Tibial nerve (tissue), 4 donors: ENCODE measurements at places on chromosomes 12 and 14.
A peak's percentile ranks its signal among the peaks of the same experiment; 100 is the strongest.

DNA sequence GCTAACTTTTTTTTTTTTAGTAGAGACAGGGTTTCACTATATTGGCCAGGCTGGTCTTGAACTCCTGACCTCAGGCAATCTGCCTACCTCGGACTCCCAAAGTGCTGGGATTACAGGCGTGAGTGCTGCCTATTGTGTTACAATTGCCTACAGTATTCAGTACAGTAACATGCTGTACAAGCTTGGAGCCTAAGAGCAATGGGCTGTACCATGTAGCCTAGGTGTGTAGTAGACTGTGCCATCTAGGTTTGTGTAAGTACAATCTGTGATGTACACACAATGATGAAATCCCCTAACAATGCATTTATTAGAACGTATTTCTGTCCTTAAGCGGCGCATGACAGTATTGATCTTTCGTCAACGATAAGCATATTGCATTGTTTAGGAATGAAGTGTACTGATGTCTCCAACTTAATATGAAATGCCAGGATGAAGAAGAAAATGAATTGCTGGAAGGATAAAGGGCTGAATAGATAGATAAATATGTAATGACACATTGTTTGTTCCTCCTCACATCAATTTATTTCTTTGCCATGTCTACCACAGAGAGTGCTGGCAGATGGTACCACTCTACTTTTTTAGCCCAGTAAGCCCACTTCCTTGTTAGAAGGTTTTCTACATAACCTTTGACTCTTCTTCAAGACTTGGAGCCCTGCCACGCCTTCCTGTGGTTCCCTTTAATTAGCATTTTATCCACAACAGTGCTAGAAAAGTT is 467.5 kb downstream of the VRK1 start:
- DNase-seq, result no peak

DNA sequence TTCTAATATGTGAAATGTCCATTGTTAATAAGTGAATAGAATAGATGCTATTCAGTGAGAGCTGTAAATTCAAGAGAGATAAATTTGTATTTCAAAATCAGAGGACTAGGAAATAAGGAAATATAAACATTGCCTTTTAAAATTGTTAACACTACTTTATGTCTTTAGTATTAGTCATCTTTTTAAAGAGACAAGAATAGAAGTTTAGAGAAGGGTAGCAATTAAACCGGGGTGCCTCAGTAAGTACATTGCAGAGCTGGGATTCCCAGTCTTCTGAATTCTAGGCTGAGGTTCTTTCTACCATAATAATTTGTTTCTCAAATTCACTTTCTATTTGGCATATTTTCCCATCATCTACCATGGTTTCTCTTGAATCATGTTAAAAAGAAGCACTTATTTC is 498.6 kb downstream of the SLC16A7 start:
- DNase-seq, result no peak

DNA sequence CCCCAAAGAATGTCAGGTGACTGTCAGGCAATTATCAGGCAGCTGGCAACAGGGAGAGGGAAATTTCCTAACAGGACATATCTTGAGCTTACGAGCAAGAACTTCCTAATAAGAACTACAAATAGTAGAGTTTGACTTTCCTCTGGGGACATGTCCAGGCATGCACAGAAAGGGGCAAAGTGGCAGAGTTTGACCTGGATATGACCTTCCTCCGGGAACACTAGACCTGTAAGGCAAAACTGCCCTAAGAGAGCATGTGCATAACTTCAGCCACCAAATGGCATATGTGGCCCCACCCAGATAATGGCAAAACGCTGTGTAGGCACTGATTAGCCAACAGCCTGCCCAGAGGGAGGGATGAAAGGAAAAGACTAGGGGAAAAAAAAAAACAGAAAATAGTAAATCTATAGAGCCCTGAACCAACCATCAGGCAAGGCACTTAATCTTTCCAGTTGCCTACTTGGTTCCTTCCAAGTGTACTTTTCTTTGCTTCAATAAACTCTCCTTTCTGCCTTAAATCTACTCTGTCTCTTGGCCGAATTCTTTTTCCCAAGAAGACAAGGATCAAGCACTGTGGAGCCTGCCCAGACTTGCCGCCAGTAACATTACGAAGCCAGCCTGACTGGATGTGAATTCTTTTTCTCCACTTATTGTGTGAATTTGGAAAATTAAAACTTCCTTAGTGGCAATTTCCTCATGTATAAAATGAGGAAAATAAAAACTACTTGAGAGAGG is 164.1 kb downstream of the SPTSSA start:
- no peak for DNase-seq

DNA sequence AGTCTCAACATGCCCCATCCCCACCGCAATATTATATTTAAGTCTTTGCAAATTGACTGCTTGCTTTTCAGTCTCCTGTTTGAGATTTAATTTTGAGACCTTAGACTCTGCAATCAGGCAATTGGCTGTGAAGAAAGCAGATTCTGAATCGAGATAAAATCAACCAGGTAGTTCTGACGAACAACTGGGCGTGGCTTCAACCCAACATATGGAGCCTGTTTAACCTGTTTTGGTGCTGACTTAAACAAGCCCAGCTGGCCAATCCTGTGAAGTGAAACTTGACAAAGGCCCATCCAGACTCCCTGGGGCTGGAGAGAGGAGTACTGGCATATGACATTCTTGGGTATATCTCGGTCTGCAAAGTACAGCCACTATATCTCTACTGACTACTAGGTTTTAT is 9.8 kb upstream of the CIPC start:
- DNase-seq, result no peak

- no peak for DNase-seq
Measured at GRCh38 chr14:75452324-75452723, 24.5 kb downstream of the JDP2 start.

DNA sequence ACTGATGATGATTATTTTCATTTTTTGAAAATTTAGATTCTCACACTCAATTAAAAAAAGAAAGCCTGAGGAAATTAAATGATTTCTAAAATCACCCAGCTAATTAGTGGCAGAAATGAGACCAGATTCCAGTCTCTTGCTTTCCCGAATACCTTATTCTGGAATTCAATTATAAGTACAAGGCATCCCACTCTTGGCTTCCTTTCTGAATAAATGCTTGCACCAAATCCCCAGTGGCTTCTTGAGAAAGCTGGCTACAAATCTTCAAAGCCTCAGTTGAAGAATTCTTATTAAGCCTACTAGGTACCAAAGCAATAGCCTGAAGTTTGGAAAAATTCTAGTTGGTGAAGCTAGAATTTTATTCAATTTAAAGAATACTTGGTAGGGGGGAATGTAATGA is 476.6 kb downstream of the DIO2 start:
- no peak for DNase-seq

DNA sequence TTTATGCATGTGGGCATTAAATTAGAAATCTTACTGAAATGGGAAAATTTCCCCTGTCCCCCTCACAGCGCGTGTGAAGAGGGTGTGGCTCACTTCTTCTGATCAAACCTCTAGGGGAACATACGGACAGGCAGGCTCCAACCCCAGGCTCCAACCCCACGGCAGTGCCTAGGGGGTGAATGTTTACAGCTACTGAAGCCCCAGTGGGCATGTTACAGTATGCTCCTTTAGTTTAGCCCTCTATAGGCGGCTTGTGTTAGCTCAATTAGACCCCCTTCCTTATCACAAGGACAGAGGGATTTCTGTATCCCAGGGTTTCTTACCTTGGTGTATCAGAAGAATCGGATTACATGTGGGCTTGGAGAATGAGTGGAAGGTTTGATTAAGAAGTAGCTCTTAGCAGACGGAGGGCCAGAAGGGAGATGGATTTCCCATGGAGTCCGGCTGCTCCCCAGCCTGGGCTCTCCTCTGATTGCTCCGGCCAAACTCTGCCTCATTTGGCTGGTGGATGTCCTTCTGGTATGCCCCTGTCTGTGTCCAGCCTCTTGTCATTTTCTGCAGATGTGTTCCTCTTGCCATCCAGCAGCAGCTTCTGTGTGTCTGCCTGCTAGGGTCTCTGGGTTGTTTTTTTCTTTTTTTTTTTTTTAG is 223.7 kb downstream of the TMTC2 start:
- DNase-seq, result no peak

GRCh38 chr14:91714805-91715204 is 17.1 kb downstream of the CATSPERB start:
- DNase-seq, result no peak

GRCh38 chr12:14314801-14315200 is 50.7 kb upstream of the ATF7IP start:
- peak; percentile 5 for DNase-seq

- no peak for DNase-seq
Measured at GRCh38 chr14:91681118-91681517, 50.8 kb downstream of the CATSPERB start.

- no peak for DNase-seq
Measured at GRCh38 chr12:108602209-108602705, 4.4 kb upstream of the TMEM119 start.

DNA sequence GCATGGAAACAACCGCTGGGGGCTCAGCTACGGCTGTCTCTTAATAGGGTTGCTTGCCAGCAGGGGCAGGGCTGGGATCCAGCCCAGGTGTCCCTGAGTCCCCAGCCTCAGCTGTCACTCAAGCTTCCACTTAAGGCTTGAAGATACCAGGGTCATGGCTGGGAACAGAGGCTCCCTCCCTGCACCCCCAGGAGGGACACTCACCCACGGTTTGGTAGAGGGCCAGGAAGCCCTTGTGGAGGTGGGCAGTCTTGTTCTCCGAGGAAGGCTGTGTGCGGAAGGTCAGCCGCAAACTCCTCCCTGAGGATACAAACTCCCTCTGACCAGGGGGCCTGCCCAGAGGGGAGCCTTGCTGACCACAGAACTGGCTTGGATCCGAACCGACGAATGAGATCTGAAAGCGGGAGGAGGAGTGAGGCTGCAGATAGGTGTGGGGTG is 7.3 kb downstream of the C1RL start:
- no peak for DNase-seq

DNA sequence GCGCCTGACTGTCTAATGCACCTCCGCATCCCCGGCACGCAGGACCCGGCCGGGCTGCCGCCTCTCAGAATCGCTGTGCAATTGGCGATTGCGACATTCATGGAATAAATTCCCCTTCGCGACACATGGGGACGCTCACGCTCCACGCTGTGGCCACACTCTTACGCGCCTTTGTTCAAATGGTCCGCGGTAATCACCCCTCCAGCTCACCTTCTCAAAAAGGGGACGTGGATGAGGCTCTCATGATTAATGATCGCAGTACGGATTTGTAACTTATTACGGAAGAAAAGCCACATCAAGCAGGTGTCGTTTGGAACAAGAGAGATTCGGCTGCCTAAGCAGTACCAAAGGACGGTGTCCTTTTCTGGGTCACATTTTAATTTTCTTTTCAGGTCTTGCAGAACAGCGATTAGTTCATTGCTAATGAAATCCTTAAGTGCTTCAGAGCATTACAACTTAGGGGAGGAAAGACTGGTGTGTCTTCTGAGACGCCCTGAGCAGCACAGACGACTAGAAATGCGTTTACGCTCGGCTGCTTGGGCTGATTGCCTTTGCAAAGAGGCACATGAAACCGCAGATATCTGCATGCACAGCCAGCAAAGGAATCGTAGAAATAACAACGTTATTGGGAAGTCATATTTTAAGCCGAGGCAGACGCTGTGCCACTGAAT is 37.3 kb upstream of the ADGRD1 start:
- no peak for DNase-seq

- no peak for DNase-seq
Measured at GRCh38 chr14:24609655-24610344, at the start of gene GZMH. Gene GZMH, minus strand, starts transcription at chr14:24609685. Its CDS starts 72 bp downstream, at chr14:24609613.

DNA sequence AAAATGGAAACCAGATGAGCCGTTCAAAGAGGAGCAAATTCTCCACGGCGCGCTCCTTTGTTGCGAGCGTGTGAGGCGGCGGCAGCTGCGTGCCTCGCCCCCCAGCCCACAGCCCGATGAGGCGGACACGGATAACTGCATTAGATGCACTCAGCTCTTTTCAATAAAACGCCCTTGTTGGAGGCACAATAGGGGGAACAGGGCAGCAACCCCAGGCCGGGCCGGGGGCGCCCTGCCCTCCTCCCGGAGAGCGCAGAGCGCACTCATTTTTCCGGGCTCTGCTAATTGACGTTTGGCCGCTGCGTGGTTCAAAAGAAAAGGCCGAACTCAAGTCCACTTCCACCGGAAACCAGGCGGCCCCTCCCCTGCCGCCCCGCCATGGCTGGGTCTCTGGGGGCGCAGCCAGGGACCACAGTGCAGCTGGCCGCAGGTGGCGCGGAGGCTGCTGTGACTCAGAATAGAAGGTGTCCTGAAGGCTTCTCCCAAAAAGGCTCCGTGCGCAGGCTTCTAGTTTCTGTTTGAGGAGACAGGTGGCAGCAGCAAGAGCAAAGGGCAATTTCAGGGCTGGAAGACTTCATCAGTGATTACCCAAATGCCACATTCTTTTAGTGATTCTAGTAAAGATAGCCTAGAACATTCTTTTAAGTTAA is 29.0 kb upstream of the SMOC1 start:
- no peak for DNase-seq

DNA sequence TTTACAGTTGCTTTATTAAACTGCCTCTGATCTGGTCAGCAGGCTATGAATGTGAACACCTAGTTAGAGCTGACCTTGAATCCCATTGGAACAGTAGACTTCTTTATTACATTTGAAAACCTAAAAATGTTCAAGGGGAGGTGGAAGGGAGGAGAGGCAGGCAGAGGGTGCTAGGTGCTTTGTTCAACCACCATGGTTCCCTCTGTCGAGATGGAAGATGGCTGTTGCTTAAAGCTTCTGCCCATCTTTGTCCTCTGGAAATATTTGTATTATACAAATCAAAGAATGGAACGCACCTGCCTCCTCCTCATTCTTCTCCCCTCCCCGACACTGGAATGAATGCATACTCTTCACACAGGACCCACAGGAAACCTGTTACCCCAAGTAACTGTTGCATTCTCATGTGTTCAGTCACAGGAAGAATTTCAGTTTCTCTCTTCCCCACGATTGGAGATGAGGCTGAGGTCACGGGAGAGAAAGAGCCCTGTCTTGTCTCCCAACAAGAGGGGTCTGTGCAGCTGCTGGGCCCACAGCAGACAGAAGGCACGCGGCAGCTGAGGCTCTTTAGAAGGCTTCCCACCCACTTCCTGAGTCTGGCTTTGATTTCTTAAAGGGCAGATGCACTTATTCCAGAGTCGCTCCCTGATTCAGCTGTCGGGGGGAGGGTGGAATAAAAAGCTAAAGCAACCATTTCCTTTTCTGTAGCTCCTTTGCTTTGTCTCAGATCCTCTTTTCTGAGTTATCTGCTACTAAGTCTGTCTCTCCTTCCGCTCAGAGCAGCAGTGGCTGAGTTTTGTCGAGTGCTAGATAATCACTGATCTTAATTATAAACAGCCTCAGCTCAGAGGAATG is 217.9 kb upstream of the BTG1 start:
- DNase-seq, result no peak

- no peak for DNase-seq
Measured at GRCh38 chr14:66174453-66174891, 311.7 kb upstream of the CCDC196 start.

DNA sequence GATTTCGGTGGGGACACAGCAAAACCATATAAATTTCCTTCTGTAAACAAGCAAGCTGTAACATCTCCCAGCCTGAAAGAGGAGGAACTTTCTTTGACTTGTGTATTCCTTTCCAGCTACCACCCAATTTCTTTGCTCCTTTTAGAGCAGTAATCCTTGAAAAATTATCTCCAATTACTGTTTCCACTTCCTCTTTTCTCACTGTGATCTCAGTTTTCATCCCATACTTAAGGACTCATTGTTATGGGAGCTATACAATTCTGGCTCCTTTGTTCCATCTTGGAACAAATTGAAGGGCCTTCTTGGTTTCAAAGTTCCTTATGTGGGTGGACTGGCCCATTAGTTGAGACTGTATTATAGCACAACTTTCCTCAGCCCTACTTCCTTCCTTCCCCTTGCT is 152.6 kb downstream of the AKAP6 start:
- DNase-seq, result no peak

GRCh38 chr14:29391801-29392200 is 535.8 kb downstream of the PRKD1 start:
- no peak for DNase-seq
